ENCODE measurements at places on chromosomes 7 and 10.

GRCh38 chr10:116708391-116708821, 34.0 kb downstream of the HSPA12A start:
- H3K27ac ChIP-seq = no peak overlapping the region
- no peak overlapping the region for H3K4me3 ChIP-seq
- DNase-seq = no peak
- no peaks in the 10 kb centered on the region for H3K27me3 ChIP-seq

GRCh38 chr7:17230099-17230807, 68.2 kb upstream of the AHR start:
- no peak for DNase-seq
- no peak overlapping the region for H3K4me3 ChIP-seq
- no peaks in the 10 kb centered on the region for H3K36me3 ChIP-seq

GRCh38 chr7:1542841-1543747, 12.6 kb downstream of the MAFK start:
- H3K27me3 ChIP-seq = no peaks in the 10 kb centered on the region
- H3K36me3 ChIP-seq = no peaks in the 10 kb centered on the region
- no peak overlapping the region for H3K27ac ChIP-seq
- no peak for DNase-seq
- H3K4me3 ChIP-seq = no peak overlapping the region

GRCh38 chr7:26035552-26035951, 116.4 kb upstream of the NFE2L3 start:
- no peaks in the 10 kb centered on the region for H3K36me3 ChIP-seq
- DNase-seq = no peak
- no peak overlapping the region for H3K27ac ChIP-seq
- no peaks in the 10 kb centered on the region for H3K4me1 ChIP-seq

DNA sequence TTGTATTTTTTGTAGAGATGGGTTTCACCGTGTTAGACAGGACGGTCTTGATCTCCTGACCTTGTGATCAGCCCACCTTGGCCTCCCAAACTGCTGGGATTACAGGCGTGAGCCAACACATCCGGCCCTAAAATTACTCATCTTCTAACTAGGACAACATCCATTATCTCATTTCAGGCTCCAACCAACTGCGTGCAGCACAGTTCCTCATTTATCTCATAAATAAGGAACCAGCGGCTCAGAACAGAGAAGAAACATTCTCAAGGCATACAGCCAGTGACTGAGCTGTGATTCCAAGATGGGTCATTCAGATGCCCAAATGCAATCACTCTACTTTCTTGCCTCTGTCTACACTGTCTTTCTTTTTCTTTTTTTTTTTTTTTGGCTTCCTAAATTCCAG, 356.1 kb downstream of the ELMO1 start:
- no peaks in the 10 kb centered on the region for H3K27me3 ChIP-seq
- H3K4me1 ChIP-seq = peaks cover 5% of the 10 kb centered on the region
- no peak overlapping the region for H3K27ac ChIP-seq
- no peak for DNase-seq

- no peak for DNase-seq
- H3K4me3 ChIP-seq = no peak overlapping the region
- H3K27me3 ChIP-seq = no peaks in the 10 kb centered on the region
- H3K36me3 ChIP-seq = no peaks in the 10 kb centered on the region
- H3K4me1 ChIP-seq = peaks cover 2% of the 10 kb centered on the region
Observed at GRCh38 chr10:70918851-70919530, 30.6 kb upstream of the PCBD1 start.

DNA sequence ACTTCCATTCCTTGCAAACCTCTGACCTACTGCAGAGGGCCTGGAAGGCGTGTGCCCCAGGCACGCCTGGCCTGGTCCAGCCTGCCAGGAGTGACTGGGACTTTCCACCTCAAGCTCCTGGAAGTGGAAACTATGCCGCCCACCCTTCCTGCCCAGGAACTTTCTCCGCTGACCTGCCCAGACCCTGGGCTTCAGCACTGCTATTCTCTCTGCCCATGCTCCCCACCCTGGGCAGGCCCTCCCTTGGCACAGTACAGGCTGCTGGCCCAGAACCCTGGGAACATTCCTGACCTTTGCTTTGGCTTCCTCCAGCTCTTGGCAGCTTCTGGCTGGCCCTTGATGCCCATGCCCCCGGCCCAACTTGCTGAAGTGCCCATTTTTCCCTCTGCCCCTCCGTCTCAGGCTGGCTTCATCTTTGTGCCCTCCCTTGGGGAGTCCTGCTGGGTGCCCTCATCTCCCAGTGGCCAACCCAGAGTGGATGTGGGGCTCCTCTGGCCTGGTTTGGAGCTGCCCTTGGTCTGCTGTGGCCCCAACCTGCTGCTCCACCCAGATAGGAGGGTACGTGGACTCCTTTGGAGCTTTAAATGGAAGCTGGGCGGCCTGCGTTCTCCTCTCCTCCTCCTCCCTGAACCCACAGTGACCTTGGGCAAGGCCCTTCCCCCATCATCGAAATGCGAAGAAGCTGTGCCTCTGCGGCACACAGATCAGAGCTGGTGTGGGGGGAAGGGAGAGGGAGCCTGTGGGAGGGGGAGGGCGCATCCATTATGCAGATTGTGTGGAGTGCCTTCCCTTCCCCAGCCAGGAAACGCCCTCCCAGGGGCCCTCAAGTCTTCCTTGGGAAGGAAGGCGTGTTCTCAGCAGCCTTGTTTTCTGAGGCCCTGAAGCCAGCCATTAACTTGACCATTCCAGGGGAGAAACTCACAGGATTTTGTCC, 3.4 kb downstream of the MMRN2 start:
- no peaks in the 10 kb centered on the region for H3K36me3 ChIP-seq
- peaks cover 33% of the 10 kb centered on the region for H3K4me1 ChIP-seq
- peak; percentile 90 for DNase-seq
- peak overlapping the region; percentile 75 for H3K27ac ChIP-seq
- no peak overlapping the region for H3K4me3 ChIP-seq

- H3K36me3 ChIP-seq = no peaks in the 10 kb centered on the region
- no peak overlapping the region for H3K27ac ChIP-seq
- no peak for DNase-seq
- no peaks in the 10 kb centered on the region for H3K27me3 ChIP-seq
- H3K4me3 ChIP-seq = no peak overlapping the region
Observed at GRCh38 chr10:70829543-70829942, 13.8 kb downstream of the SGPL1 start.

- no peak overlapping the region for H3K4me3 ChIP-seq
- no peaks in the 10 kb centered on the region for H3K4me1 ChIP-seq
- H3K27me3 ChIP-seq = no peaks in the 10 kb centered on the region
- DNase-seq = no peak
- no peak overlapping the region for H3K27ac ChIP-seq
- no peaks in the 10 kb centered on the region for H3K36me3 ChIP-seq
Observed at GRCh38 chr10:36703179-36703578, 422.2 kb upstream of the ANKRD30A start.

DNA sequence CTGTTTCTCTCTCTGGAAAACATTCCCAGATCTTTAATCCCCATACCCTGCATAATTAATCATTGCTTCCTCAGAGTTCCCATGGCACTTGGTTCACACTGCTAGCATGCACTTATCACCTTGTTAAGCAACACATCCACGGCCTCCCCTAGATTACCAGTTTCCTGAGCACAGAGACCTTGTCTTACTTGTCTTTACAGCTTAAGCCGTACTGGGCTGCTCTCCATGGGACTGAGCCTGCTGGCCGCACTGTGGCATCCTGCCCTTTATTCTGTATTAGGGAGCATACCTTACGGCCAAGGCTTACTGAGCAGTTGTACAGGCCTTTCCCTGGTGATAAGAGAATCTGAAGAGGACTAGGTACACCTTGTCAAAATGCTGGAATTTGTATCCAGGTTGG, 190.2 kb downstream of the REEP3 start:
- no peaks in the 10 kb centered on the region for H3K27me3 ChIP-seq
- H3K4me1 ChIP-seq = peaks cover 11% of the 10 kb centered on the region
- no peaks in the 10 kb centered on the region for H3K36me3 ChIP-seq

DNA sequence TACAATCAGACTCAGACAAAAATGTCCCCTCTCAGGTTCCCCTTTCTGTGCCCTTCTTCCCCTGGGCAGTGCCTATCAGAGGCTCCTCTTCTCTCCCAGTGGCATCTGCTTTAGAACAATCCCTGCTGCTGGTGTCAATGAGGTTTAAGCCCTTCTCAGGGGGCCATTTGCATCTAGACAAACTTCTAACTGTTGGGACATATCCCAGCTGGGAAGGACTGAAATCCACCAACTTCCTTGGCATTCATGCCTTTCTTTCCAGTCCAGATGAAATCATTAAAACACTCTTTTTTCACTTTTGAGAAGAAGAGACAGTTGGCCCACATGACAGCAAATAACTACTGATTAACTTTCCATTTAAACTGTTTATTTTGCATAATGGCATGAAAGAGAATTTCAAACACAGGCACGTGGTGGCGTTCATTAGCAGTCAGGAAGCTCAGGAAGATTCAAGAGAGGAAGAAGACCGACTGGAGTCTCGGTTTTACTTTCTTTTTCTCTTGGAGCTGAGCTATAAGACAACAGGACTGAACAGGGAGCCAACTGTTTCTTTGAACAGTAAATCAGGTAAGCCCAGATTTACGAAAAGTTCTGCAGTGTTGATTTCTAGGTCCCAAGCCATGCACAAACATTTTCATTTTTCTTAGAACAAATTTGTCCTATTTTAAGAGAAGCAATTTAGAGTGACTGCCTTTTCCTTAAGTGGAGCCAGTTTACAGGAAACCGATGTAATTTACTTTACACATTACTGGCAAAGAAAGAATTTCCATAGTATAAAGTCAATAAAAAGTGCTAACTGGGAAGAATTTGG, at the start of gene GIMAP2:
GIMAP2 (plus strand) TSS at position 488 of the 811 bp plus-strand sequence. CDS start 1,354 bp downstream, outside the sequence.
- no peaks in the 10 kb centered on the region for H3K27me3 ChIP-seq
- H3K27ac ChIP-seq = peak within 1 kb of the TSS; percentile 75
- H3K4me3 ChIP-seq = peak within 1 kb of the TSS; percentile 45
- H3K4me1 ChIP-seq = no peaks in the 10 kb centered on the region
- DNase-seq = no peak
- H3K36me3 ChIP-seq = no peaks in the 10 kb centered on the region

- DNase-seq = no peak
- no peaks in the 10 kb centered on the region for H3K4me1 ChIP-seq
- H3K27ac ChIP-seq = no peak overlapping the region
- no peaks in the 10 kb centered on the region for H3K36me3 ChIP-seq
- H3K4me3 ChIP-seq = no peak overlapping the region
Observed at GRCh38 chr7:111018960-111019736, 71.8 kb upstream of the LRRN3 start.

- no peak for DNase-seq
- H3K4me3 ChIP-seq = peak overlapping the region; percentile 91
- peak overlapping the region; percentile 4 for H3K27ac ChIP-seq
- no peaks in the 10 kb centered on the region for H3K4me1 ChIP-seq
- no peaks in the 10 kb centered on the region for H3K36me3 ChIP-seq
Observed at GRCh38 chr7:134315679-134316538, 821 bp downstream of the SLC35B4 start.

GRCh38 chr10:5581670-5582566, 57.2 kb downstream of the CALML3 start:
- DNase-seq = no peak
- no peak overlapping the region for H3K27ac ChIP-seq
- no peak overlapping the region for H3K4me3 ChIP-seq
- no peaks in the 10 kb centered on the region for H3K27me3 ChIP-seq
- no peaks in the 10 kb centered on the region for H3K36me3 ChIP-seq

GRCh38 chr7:73840715-73841379, 1.5 kb downstream of the METTL27 start:
- no peaks in the 10 kb centered on the region for H3K36me3 ChIP-seq
- H3K4me1 ChIP-seq = no peaks in the 10 kb centered on the region
- H3K27ac ChIP-seq = no peak overlapping the region
- no peak for DNase-seq
- H3K27me3 ChIP-seq = no peaks in the 10 kb centered on the region
- H3K4me3 ChIP-seq = no peak overlapping the region

DNA sequence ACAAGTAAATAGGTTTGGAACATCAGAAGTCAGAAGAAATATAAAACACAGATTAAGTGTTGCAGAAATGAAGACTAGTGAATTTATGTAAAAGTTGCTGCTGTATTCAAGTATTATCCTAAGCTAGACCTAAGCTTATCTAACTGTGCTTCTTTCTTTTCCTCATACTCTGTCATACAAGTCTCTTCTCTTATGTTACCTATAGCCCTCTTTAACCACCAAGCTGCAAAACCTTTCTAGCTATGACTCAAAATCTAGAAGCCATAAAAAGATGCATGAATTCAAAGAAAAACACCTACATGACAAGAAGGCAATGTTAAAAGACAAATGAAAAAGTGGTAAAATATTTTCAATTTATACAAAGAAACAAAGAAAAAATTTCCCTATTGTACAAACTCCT, 23.0 kb downstream of the DENND11 start:
- H3K4me1 ChIP-seq = no peaks in the 10 kb centered on the region
- no peaks in the 10 kb centered on the region for H3K36me3 ChIP-seq
- no peak overlapping the region for H3K4me3 ChIP-seq

GRCh38 chr10:91006752-91007346, 86.0 kb upstream of the ANKRD1 start:
- no peak overlapping the region for H3K27ac ChIP-seq
- no peaks in the 10 kb centered on the region for H3K36me3 ChIP-seq
- H3K4me1 ChIP-seq = no peaks in the 10 kb centered on the region
- no peaks in the 10 kb centered on the region for H3K27me3 ChIP-seq

DNA sequence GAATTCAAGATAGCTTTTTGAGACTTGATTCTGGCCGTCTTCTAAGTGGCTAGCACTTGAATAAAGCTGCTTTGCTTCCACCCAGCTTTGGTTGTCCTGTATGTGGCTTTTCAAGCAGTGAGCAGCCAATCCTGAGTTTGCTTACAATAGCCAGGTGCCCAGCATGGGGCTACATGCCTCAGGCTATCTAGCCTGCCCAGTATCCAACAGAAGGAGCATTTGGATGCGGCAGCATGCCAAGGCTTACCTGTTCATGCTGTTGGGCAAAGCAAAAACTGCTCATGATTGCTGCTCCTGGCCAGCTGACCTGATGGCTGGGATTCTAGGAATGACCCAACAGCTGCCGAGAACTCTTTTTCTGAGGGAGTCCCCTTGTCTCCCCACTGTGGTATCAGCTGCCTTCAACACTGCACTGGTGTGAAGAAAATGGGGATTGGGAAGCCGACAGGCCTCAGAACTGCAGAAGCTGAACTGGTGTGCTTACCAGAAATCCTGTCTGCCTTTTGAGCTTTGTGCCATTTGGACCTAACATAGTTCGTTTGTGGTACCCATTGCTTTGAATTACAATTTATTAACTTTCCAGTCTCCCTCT, 618.9 kb upstream of the IGFBP3 start:
- no peak overlapping the region for H3K4me3 ChIP-seq
- no peaks in the 10 kb centered on the region for H3K36me3 ChIP-seq
- H3K27ac ChIP-seq = no peak overlapping the region
- H3K4me1 ChIP-seq = no peaks in the 10 kb centered on the region
- no peaks in the 10 kb centered on the region for H3K27me3 ChIP-seq

- no peaks in the 10 kb centered on the region for H3K27me3 ChIP-seq
- H3K36me3 ChIP-seq = no peaks in the 10 kb centered on the region
- no peak overlapping the region for H3K4me3 ChIP-seq
- H3K27ac ChIP-seq = no peak overlapping the region
Observed at GRCh38 chr10:6363511-6363910, 160.8 kb downstream of the PFKFB3 start.

GRCh38 chr10:60006062-60006461, 99.7 kb upstream of the CCDC6 start:
- DNase-seq = no peak
- no peaks in the 10 kb centered on the region for H3K4me1 ChIP-seq
- no peak overlapping the region for H3K27ac ChIP-seq
- H3K4me3 ChIP-seq = no peak overlapping the region
- H3K36me3 ChIP-seq = no peaks in the 10 kb centered on the region
- H3K27me3 ChIP-seq = no peaks in the 10 kb centered on the region

GRCh38 chr7:12123172-12123571, 87.9 kb upstream of the TMEM106B start:
- no peak overlapping the region for H3K4me3 ChIP-seq
- no peak for DNase-seq

- no peak overlapping the region for H3K4me3 ChIP-seq
- H3K36me3 ChIP-seq = no peaks in the 10 kb centered on the region
- no peaks in the 10 kb centered on the region for H3K4me1 ChIP-seq
- no peak overlapping the region for H3K27ac ChIP-seq
Observed at GRCh38 chr7:39550411-39550810, 15.8 kb upstream of the YAE1 start.
